GM04504 (cell line): ENCODE measurements at places on chromosomes 4 and X.

- DNase-seq: no peak
Measured at GRCh38 chr4:94462572-94462971, 10.8 kb downstream of the PDLIM5 start.

- DNase-seq: no peak
Measured at GRCh38 chr4:103075435-103075893, 1.1 kb downstream of the SLC9B2 start.

DNA sequence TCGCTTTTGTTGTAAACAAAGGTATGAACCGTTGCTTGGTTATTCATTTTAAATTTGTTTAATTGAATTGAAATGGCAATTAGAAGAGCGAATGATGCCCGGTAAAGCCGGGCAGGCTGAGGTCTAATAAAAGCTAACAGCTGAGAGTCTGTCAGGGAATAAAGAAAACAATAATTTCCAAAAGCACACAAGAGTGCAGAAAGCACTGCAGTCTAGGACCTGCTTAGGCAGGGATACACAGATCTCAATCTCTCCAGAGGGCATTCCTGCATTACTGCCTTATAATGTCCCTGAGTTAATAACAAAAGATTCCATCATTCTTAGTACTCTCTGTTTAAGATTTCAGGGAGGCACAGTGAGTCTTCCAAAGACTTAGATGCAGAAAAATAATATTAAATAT is 27.6 kb upstream of the EMCN start:
- no peak for DNase-seq

DNA sequence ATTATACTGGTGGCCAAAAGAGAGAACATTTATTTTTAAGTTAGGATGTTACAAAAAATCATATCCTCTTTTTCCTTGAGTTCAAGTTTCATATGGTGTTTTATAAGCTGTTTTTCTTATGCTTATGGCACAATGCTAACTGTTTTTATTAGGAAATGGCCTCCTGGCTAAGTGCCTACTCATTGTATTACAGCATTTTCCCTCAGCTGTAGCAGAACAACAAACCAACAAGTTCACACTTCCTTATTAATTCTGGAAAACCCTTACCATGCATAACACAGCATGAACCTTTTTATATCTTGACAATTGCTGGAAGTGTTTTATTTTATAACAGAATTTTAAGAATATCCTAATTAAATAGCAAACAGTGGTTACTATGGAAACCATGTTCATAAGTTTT is 165.8 kb downstream of the GASK1B start:
- DNase-seq: no peak

DNA sequence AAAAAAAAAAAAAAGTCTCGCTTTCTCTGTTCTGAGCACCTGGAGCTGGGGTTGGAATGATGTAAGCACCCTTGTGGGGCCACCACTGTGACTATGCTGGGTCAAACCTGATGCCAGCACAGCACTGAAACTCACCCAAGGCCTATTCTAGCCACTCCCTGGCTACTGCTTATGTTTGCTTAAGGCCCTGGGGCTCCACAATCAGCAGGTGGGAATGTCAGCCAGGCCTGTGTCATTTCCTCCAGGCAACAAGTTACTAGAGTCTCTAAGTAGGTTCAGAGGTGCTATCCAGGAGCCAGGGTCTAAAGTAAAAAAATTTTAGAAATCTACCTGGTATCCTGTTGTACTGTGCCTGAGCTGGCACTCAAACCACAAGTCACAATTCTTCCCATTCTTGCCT is 1306.8 kb downstream of the STIM2 start:
- no peak for DNase-seq

- no peak for DNase-seq
Measured at GRCh38 chr4:183424109-183424744, 20.2 kb upstream of the CDKN2AIP start.

- DNase-seq: no peak
Measured at GRCh38 chr4:177728361-177729152, 286.3 kb upstream of the AGA start.

- no peak for DNase-seq
Measured at GRCh38 chr4:30726090-30726675, 6.0 kb downstream of the PCDH7 start.

- DNase-seq: no peak
Measured at GRCh38 chr4:74543983-74544382, 99.0 kb downstream of the AREG start.
